ENCODE measurements at places on chromosomes 6 and 20.

DNA sequence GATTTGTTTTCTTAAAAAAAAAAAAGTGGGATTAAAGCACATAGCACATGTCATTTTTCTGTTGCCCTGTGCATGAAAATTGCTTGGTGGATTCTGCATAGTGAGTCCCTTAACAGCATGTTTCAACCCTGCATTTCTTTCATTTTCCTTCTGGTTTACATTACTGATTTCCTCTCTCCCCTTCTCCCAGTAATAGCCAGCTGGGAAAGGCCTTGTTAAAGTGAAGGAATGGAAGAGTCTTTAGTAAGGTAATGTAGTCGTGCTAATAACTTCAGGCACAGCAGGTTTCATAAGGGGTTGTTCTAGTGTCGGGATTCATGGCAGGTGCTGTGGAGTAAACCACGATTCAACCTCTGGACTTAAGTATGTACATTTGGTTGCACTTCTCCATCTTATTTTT, 202.4 kb downstream of the FARS2 start:
- no peak for DNase-seq

GRCh38 chr20:32971703-32972161, 32.5 kb downstream of the SUN5 start:
- no peak for DNase-seq

GRCh38 chr20:63653974-63654668, 897 bp upstream of the STMN3 start:
- no peak for DNase-seq

GRCh38 chr20:22745194-22745500, 160.8 kb upstream of the FOXA2 start:
- DNase-seq, result no peak

DNA sequence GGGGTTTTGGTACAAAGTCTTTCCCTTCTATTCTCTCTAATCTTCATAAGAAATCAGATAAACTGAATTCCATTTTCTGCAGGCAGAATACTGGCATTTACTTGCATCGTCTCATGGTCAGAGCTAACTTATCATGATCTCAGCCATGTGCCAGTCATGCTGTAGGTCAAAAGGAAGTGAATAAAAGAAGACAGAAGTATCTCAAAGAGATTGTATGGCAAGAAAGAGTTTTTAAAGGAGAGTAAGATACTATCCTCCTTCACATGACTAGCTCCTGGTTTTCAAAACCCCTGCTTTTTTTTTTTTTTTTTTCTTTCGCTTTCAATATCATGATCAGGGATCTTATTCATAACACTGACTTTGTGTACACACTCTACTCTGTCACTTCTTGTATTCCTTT, 398.3 kb downstream of the C6orf118 start:
- DNase-seq, result no peak

DNA sequence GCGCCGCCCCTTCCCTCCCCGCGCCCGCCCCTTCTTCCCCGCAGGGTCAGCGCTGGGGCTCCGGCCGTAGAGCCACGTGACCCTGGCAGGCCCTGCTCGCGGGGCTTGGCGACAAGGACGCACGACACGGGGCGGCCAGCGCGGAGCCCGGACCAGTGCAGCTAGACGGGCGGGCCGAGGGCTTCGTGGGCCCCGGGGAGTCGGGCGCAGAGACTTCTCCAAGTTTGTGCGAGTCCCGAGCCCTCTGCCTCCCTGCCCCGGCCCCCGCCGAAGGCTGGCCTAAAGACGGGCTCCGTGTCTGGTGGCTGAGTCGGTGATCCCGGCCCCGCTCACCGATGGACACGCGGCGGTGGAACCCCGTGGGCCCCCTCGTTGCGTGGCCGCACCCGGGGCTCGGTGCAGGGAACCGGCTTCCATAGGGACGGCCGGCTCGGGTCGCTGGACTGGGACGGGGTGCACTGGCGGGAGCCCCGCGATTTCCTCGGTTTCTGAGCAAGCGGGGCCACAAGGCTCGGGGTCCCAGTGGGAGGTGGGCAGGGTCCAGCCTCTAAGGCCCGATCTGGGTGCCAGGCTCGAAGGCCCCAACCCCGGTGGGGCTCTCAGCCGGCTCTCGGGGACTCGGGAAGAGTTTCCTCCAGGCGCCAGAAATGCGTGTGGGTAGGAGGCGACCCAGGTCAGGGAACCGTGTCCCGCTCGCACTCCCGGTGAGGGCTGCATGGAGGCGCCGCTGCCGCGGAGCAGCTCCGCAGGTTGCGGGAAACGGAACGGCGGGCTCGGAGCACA, 452 bp upstream of the GATA5 start:
- DNase-seq, result no peak

All from AG04449 (cell line).